Transverse colon (tissue), 4 donors: ENCODE measurements at places on chromosomes 4 and X. TPM values are rescaled to one million over a fixed set of nuclear protein-coding genes. Genes with fewer than 3 reads are reported as not detected.

- no peak for DNase-seq
Observed at GRCh38 chrX:42247241-42247640, 323.9 kb upstream of the CASK start.

- no peak for DNase-seq
Observed at GRCh38 chrX:48617542-48618340, 20.4 kb downstream of the WDR13 start.

DNA sequence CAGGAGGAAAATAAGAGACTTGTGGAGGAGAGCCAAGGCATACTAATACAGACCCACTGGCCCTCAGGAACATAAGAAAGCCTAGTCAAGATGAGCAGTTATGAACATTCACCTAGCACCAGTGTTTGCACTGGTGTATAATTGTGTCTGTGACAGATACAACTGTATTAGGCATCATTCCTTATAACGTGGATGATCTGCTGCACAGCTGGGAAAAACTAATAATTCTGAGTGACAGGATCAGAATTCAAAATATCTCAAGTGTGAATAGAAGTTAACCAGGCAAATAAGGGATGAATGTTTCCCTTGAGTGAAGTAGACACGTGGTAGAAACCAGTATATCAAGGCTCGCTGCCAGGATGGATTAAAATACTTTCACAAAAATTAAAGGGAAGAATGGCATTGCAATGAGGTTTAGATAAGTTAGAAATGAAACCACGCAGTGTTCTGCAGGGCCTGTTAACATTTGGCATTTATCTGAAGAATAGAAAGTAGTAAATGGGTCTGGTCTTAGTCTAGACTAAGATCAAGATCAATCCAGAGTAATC, 325.9 kb downstream of the EPHA5 start:
- DNase-seq = no peak

GRCh38 chr4:54547299-54548097, 110.3 kb upstream of the KIT start:
- DNase-seq = peak; percentile 38

- no peak for DNase-seq
Observed at GRCh38 chrX:150833454-150834056, 64.9 kb downstream of the CD99L2 start.

DNA sequence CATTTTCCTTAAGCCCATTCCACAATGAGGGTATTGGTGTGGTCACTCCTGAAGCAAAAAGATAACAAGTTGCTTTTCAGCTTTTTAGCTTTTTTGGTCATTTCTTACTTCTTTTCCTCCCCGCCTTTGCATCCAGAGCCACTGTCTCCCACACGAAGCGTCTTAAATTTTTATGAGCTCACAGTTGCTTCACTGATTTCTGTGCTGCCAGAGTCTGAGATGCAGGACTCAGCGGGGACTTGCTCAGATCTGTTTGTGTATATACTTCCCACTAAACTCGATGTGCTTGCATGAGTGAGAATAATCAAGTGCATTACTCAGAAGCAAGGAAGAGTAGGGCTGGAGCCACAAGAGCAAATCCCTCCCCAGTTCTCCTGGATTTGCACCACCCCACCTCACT, 80.2 kb upstream of the FHL1 start:
- no peak for DNase-seq

DNA sequence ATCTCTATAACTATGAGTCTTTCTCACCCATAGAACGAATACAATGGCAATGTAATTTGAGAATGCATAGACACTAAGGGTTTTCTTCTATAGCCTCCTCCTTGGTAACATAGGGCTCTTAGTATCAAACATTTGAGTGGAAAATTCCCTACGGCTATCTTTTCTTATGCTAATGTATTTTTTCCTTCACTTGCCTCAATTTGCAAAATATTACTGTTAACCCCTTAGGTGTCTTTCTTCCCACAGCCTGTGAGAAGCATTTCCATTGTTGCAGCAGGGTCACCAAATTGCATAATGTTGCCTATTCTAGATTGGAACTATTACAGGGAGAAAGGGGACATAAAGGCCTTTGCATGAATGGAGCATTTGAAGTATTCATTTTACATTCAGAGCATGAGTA, 140.5 kb upstream of the RAPGEF2 start:
- DNase-seq = no peak

DNA sequence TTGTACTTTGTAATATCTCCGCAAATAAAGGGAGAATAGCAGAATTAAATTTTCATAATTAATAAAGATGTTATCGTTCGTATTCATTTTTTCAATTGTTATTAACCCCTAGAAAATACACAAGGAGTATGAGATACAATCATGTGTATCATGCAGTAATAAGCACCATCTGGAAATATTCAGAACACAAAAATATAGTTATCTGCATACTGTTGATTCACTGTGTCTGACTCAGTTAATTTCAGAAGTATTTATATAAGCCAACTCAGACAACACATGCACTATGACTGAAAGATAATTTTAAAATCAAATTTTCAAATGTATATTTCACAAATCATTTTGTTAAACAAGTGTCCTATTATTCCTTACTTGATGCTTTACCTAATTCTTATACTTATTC, 1954.8 kb downstream of the ARAP2 start:
- no peak for DNase-seq

Gene GNRHR
- not detected for total RNA-seq

Gene PFKFB1
- 0.55 TPM for total RNA-seq
